ENCODE measurements at places on chromosomes 7 and 10. TPM values are rescaled to one million over a fixed set of nuclear protein-coding genes. Genes with fewer than 3 reads are reported as not detected.

CYP2C8 gene
- 12.4 TPM for polyA plus RNA-seq

SSC4D gene
- 4.3 TPM for polyA plus RNA-seq

ELN gene
- 46.4 TPM for polyA plus RNA-seq

AKR1C4 gene
- not detected for polyA plus RNA-seq

TAS2R4 gene
- 6.7 TPM for polyA plus RNA-seq

NME8 gene
- not detected for polyA plus RNA-seq

DNA sequence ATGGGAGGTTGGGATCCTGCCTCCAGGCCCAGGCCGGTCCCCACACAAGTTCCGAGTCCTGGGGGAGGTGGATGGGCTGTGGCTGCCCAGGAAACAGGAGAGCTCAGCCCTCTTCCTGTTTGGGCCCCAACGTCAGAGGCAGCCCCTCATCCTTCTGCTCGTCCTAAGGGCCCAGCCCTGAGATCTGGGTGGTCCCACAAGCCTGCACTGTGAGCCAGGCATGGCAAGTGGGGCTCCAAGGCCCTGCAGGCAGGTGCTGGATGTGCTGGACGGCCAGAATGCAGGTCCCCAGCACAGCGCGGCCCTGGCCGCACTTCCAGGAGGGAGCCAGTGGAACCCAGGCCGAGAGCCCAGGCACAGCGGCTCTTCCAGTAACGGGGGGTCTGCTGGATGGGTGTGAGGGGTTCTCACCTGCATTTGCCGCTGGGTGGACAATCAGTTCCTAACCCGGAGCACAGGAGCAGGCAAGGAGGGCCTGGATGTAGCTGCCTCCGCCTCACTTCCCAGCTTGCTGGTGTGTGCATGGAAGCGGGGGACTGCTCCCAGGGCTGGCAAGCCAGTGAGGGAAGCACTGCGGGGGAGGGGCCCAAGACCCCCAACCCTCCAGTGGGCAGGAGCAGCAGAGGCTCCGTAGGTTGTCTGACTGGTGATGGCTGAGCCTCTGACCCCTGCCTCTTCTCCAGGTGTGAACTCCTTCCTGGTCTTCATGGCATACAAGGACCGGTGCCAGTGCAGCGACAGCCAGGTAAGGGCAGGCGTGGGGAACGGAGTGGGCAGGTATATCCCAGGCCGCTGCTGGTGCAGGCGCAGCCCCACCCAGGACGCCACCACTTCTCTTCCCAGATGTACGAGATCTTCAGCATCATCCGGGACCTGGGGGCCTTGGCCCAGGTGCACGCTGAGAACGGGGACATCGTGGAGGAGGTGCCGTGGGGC lies 9.7 kb downstream of the DPYSL4 start:
- DNase-seq, result no peak

DNA sequence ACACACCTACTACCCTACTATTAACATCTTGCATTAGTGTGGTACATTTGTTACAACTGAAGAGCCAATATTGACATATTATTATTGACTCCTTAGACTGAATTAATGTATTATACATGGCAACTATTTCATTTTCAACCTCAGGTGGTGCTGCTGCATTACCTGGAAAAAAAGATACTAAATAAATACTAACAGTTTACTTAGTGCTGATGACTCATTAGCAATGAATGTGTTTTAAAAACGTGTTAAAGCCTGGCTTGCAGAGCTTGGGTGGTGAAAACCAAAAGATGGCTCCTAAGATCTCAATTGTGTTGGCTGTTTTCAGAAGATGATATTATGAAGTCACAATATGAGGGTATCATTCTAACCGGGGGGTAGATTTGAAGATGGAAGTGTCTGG lies 34.8 kb downstream of the CFAP43 start:
- no peak for DNase-seq

DNA sequence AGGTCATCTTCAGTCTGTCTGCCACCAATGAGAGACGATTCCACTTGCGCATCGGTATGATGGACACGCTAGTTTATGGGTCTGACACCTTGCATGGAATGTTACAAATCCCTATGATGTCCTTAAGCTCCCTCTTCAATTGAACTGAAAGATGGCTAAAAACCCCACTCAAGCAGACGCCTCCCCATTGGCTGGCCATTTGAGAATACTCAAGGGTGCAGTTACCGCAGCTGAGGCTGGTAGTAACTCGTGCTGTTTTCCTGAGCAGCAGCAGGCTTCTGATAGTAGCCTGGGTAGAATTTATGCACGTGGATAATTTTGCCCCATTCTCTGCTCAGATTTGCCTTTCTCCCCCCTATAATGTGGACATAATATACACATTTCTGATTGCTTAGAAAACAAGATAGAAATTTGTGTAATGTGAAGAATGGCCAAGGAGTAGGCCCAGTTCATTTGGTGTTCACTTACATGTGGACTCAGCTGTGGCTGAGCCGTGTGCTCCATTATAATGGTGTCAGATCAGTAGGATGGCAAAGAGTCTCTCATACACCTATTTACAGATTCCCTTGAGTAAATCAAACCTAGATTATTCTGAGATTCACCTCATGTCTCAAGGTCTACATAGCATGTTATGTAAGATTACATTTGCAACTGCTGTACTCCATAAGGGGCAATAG lies 142.8 kb downstream of the HIBADH start:
- no peak for DNase-seq

- no peak for DNase-seq
These were observed 175.1 kb upstream of the HDAC9 start for GRCh38 chr7:18320422-18320821.

GRCh38 chr10:133476641-133476990 lies 22.9 kb downstream of the SCART1 start:
- DNase-seq, result no peak

GRCh38 chr10:100006243-100006886 lies 3.4 kb downstream of the DNMBP start:
- no peak for DNase-seq

GRCh38 chr10:76017026-76017732 lies 585.8 kb downstream of the LRMDA start:
- peak; percentile 24 for DNase-seq

DNA sequence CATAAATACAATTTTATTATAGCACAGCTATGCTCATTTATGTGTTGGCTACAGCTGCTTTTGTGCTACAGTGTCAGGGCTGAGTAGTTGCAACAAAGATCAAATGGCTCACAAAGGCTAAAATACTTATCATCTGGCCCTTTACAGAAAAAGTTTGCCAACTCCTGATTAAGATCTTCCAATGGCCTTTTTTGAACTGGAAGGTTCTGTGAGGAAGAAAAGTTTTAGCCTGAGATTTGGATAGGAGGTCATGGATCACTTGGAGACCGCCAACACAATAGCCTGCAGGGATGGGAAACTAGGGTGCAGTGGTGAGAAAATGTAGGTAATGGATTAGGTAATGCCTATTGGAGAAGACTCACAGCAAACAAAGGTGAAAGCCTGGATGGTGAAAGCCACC lies 169.8 kb downstream of the NOC3L start:
- DNase-seq, result no peak

DNA sequence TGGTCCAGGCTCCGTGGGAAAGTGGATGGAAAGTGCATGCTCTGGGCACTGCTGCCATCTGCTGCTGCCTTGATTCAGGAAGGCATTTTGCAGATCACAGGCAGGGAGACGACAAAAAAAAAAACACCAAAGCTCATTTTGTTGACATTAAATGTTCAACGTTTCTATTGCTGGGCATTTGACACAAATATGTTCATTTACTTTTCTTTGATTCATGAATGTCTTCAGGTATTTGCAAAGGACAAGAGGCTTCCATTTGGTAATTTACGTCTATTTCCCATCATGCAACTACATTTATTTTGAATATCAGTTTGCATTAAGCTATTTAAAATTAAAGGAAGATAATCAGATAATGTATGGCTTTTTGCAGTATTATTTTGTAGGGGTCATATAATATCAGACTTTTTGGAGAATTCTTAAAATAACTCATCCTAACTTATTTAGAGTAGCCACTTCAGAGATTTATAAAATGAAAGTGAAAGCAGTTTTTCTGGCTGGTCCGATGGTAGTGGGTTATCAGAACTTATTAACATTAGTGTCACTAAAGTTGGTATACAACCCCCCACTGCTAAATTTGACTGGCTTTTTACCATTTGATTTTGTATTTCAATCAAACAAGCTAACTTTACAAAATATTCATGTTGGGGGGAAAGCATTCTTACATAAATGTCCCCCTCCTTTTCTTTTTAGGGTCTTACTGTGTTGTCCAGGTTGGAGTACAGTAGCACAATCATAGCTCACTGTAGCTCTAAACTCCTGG lies 65.3 kb downstream of the PDIA4 start:
- DNase-seq, result peak; percentile 82

DNA sequence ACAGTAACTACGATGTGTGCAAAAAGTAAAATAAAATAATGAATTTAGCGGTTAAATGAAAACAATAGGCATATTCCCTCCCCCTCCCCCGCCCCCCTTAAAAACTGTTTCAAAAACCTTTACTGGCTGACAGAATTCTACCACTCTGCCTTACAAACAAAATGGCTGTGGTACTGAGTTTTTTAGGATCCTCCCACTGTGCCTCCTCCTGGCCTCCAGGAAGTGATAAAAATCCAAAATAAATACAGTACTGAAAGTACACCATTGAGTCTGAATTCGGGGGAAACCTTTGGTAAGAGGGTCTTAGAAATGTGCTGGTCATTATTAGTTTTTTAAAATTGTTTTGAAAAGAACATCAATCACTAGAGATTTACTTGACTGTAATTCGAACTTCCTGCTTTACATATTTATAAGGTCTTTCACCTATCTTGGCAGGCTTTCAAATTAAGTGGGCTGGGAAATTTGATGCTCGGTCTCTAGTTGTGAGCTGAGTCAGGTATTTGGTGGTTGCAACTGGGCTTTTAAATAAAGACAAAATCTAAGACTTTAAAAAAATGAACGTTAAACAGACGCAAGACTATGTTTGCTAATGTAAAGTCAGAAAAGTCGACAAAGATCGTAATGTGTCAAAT lies 32.5 kb upstream of the EPC1 start:
- peak; percentile 84 for DNase-seq

DNA sequence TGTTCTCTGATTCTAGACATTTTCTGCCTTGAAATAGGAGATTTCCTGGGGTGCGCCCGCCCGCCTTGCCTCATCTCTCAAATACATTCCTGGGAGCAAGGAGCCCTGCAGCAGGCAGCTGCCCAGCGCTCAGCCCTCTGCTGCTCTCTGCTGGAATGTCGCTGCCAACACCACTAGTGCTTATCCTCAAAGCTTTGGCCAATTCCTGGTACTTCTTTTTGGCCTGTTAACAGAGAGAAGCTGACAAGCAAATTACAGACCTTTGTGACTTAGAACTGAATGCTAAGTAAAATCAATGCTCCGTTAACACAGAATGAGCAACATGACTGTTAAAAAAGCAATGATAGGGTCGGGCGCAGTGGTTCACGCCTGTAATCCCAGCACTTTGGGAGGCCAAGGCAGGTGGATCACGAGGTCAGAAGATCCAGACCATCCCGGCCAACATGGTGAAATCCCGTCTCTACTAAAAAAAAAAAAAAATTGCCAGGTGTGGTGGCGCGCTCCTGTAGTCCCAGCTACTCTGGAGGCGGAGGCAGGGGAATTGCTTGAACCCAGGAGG lies 41.9 kb upstream of the SYPL1 start:
- peak; percentile 74 for DNase-seq

DNA sequence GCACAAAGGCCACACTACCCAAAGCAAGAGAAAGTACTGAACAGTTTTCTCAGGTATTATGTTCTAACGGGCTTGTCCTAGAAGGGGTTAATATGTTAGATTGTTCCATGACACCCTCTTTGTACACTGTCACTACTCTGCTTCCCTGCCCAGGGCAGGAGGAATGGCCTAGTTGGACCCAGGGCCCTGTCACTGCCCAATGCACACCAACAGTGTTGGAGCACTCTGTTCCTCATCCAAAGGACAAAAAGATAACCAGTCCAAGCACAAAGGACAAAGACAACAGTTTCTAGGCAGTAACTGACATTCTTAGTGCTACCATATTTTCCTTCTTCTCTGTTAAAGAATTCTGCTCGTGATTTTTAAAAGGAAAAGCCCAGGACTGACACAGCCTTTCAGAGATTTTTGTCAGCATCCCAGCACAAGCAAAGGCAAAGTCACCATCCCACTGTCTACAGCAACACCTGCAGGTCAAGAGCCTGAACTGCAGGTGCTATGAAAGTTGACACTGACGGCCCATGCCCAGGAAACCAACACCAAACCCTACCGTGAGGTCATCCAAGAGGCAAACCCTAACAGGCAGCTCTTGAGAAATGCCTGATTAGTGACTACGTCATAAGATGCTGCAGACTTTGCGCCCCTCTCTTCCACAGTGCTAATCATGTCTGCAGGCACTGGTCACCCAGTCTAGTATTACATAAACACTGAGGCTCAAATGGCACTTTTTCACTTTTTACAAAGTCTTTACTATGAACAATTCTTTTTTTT lies 13.2 kb downstream of the NUDCD3 start:
- DNase-seq, result peak; percentile 63

- peak; percentile 34 for DNase-seq
These were observed 765 bp downstream of the SLC25A40 start for GRCh38 chr7:87875151-87876039.

DNA sequence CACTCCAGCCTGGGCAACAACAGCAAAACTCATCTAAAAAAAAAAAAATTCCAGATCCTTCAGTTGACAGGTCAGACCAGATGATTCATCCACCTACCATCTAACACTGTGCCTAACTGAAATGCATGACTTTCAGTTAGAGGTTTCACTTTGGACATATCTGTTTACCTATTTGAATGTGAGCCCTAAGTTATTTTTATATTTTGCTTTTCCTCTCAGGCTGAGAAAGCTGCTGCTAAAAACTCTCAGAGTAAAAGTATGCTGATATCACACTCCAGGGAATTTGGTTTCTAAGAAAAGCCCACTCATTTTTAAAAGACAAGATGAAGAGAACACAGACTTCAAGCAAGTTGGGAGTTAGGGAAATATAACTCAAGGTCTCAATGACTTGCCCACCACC lies 126.0 kb downstream of the SGMS1 start:
- DNase-seq, result no peak

DNA sequence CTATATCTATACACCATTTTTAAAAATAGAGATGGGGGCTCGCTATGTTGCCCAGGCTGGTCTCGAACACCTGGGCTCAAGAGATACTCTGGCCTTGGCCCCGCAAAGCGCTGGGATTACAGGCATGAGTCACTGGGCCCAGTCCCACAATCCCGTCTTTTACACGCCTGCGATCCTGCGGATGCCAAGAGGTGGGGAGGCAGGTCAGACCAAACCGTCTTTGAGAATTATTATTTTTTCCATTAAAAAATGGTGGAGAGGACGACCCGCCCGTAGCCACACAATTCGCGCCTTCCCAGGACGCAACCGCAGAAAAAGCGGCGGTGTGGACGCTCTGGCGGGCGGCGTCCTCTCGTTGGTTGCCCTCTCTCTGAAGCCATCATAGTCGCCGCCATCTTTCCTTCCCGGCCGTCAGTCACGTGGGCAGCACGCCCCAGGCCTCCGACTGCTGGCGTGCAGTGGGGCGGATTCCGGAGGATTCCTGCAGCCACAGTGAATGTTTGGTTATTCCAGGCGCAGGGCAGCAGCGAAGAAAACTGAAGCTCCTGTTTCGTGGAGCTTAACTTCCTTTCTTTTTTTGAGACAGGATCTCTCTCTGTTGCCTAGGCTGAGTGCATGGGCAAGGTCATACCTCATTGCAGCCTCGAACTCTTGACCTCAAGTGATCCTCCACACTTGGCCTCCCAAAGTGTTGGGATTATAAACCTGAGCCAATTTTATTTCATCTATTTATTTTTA lies 9.9 kb upstream of the EPHB4 start:
- DNase-seq, result peak; percentile 91

Data from left kidney (tissue), 8 donors.